Lower lobe of right lung (tissue), 2 donors: ENCODE measurements at places on chromosomes 4 and X. TPM values are rescaled to one million over a fixed set of nuclear protein-coding genes. Genes with fewer than 3 reads are reported as not detected.

- no peak overlapping the region for H3K27ac ChIP-seq
- DNase-seq, result no peak
- no peaks in the 10 kb centered on the region for H3K36me3 ChIP-seq
- no peaks in the 10 kb centered on the region for H3K27me3 ChIP-seq
These were observed 26.1 kb downstream of the TKTL2 start for GRCh38 chr4:163447481-163447880.

The STAP1 gene
- total RNA-seq, result 3.4 TPM

- no peak overlapping the region for H3K27ac ChIP-seq
- H3K27me3 ChIP-seq, result no peaks in the 10 kb centered on the region
- no peaks in the 10 kb centered on the region for H3K4me1 ChIP-seq
- H3K36me3 ChIP-seq, result no peaks in the 10 kb centered on the region
- no peak for DNase-seq
These were observed 198.2 kb upstream of the CXorf66 start for GRCh38 chrX:140163371-140164159.

The PGAM4 gene
- not detected for total RNA-seq

The PCDH7 gene
- total RNA-seq, result 4.7 TPM

- DNase-seq, result no peak
- no peaks in the 10 kb centered on the region for H3K36me3 ChIP-seq
- H3K27ac ChIP-seq, result no peak overlapping the region
- H3K4me3 ChIP-seq, result no peak overlapping the region
- no peaks in the 10 kb centered on the region for H3K4me1 ChIP-seq
These were observed 26.2 kb downstream of the ZNF330 start for GRCh38 chr4:141246683-141247429.

DNA sequence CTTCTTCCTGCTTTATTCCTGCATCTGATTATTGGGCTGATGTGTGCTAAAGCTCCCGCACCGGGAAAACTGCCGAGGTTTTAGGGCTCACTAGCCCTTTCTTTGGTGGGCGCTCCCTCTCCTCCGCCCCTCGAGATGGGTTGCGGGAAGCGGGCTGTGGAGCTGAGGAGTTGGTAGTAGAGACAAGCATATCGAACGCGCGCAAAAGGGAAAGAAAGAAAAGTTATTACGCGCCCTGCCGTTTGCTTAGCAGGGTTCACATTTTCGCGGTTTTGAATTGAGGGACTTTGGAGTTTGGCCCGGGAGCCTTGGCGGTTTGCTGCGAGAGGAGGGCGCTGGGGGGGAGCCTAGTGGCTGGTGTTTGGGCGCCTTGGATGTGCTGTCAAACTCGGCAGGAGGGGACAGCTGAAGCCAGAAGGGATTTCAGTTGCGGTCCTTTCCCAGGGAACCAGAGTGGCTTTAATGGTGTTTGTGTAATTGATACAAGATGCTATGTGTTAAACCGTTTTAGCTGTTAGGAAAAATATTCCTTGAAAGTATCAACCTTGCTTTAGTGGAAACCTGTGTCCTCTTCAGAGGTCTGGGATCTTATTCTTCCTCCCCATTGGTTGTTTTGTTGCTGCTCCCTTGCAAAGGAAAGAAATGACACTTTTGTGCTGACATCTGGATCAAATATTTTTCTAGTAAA, 1.1 kb downstream of the GAB1 start:
- no peaks in the 10 kb centered on the region for H3K27me3 ChIP-seq
- H3K4me3 ChIP-seq, result peak overlapping the region; percentile 95
- peaks cover 16% of the 10 kb centered on the region for H3K4me1 ChIP-seq
- peak overlapping the region; percentile 90 for H3K27ac ChIP-seq
- no peak for DNase-seq
- no peaks in the 10 kb centered on the region for H3K36me3 ChIP-seq

The STEEP1 gene
- 20.1 TPM for total RNA-seq
